GM03348 (cell line): ENCODE measurements at places on chromosomes 5 and 9.

DNA sequence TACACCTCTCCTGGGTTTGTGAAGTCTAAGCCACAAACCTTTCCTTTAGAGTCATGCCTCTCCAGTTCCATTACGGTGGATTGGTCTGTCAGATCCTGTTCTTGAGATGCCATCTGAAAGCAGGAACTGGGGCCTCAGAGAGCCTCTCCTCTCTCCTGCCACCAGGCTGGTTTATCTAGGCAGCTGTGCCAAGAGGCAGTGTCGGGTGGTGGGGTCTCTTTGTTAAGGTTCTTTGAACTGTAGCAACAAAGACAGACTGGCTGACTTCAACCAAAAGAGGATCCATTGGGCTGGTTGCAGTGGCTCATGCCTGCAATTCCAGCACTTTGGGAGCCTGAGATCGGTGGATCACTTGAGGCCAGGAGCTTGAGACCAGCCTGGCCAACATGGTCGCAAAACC is 66.0 kb upstream of the ANGPTL2 start:
- DNase-seq = no peak

GRCh38 chr9:22454016-22454415 is 7.4 kb downstream of the DMRTA1 start:
- DNase-seq = no peak

DNA sequence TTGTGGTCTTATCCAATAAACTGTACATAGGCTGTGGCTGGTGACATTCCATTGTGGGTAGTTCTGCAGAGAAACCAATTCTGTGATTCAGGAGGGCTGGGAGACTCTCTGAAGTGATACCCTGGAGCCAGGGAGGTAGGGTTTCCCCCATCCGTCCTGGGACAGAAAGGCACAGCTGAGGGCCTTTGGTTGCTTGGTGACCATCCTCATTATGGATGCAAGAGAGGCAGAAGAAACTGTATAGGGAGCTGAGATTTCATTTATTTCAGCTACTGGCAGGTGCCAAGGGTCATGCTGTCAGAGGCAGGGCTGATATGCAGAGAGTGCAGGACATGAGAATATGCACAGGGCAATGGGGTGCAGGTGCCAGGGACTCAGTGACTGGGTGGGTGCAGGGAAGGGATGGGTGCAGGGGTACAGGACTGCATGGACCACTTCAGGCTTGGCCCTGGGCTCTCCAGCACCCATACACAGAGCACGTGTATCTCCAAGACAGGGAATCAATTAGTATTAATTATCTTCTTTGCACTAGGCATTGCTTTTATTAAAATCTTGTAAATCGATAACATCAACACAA is 236.5 kb downstream of the ICE1 start:
- DNase-seq = no peak

DNA sequence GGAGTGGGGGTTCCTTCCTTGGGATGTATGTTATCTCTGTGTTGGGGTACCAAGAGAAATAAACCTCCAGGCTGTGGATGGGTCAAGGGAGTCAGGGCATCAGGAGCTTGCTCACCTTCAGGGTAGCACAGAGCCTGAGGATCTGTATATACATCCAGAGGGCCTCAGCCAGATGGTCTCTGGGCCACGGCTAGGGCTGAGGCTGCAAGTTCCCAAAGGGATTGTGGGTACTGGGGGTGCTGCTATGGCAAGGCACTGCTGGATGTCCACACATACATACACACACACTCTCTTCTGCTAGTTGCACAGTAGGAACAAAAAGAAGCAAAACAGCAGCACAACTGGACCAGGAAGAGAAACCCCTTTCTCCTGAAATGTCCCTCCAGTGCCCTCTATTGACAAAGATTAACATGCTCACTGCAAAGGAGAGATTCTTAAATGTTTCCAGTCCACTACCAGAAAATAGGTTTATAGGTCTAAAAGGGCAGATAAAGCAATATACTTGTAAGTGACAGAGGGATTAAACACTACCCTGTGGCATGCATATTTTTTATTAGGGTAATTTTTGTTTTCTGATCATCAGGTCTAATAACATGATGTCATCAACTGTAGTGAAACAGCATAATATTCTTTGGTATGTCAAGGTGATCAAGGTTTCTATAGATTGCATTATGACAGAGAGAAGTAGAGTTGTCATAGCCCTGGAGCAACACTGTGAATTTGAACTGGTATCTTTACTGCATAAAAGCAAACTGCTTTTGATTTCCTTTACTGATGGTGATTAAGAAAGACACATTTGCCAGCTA is 56.3 kb upstream of the KCNN2 start:
- no peak for DNase-seq

GRCh38 chr5:57267805-57268204 is 93.9 kb downstream of the GPBP1 start:
- no peak for DNase-seq
